ENCODE measurements at places on chromosomes 2 and 18.

GRCh38 chr2:188776634-188777033 lies 197.5 kb upstream of the COL3A1 start:
- no peak for DNase-seq

GRCh38 chr18:67951137-67951536 lies 434.6 kb upstream of the DSEL start:
- no peak for DNase-seq

DNA sequence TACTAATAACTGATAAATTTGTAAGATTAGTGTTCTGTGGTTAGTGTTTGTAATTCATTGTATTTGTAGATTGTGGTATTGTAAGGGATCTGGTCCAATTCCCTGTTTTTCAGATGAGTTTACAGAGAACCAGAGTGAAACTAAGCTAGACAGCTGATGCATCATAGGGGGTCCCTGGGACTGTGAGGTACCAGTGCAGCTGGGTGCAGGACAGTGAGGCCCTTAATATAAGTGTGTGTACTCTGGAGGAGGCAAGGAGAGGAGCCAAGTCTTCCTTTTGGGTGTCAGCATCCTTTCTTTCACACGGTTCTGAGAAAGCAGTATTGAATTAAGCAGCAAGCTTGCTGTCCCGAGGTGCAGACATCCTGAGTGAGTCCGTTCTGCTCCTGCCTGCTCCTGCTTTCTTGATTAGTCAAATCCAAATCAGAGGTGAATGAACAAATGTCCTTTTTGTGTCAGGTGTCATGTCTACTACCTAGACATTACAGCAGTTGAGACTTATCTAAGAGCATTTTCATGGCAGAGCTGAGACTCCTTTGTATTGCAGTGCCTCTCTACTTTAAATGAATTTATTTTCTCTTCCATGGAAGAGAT lies 194.9 kb downstream of the MCFD2 start:
- DNase-seq, result no peak

- peak; percentile 82 for DNase-seq
Observed at GRCh38 chr2:23925702-23926289, 1.1 kb downstream of the ATAD2B start.

GRCh38 chr2:196334710-196335109 lies 163.3 kb upstream of the STK17B start:
- DNase-seq, result no peak
